ENCODE measurements at places on chromosomes 7 and 10.

- DNase-seq, result no peak
These were observed 29.6 kb upstream of the ZC3HAV1 start for GRCh38 chr7:139139150-139139549.

DNA sequence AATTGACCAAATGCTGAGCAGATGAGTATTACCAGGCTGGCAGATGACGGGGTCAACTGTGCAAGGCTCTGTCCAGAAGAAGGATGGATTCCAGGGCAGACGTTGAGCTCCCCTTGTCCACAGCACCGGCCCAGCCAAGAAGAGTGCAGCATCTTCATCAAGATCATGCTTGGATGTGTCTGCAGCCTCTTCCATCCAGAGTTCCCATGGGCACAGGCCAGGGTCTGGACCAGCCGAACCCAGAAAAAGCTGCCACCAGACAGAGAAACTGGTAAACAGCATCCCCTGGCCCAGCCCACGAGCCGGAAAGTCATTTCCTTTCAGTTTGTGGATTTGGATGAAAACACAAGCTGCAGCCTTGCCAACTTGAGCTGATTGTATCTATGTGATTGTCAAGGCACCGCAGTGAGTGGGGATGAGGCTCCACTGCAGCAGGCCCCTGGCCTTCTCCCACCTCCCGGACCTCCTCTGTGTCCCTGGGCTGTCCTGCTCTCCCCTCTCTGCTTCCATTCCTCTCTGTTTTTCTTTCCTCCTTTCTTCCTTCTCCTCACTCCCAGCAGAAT is 321.8 kb downstream of the TCERG1L start:
- DNase-seq, result no peak

DNA sequence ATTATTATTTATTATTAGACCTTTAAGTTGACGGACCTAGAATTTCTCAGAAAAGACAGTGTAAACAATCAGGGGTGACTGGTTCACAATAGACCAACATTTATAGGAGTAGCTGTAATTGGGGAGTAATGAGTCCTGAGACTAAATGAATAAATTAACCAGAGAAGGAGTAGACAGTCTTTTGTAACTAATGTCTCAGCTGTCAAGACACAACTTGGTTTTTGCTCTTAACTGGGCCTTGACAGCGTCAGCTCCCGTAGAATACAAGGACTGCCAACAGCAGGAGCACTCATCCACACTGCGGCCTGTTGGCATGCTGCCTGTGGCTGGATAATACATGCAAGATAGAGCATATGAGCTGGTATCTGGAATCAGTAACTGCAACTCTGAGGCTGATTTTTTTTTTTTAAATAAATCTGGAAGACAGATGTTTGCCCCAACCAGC is 123.9 kb downstream of the CACNA2D1 start:
- DNase-seq, result no peak

GRCh38 chr7:82263920-82264782 is 179.4 kb downstream of the CACNA2D1 start:
- no peak for DNase-seq

DNA sequence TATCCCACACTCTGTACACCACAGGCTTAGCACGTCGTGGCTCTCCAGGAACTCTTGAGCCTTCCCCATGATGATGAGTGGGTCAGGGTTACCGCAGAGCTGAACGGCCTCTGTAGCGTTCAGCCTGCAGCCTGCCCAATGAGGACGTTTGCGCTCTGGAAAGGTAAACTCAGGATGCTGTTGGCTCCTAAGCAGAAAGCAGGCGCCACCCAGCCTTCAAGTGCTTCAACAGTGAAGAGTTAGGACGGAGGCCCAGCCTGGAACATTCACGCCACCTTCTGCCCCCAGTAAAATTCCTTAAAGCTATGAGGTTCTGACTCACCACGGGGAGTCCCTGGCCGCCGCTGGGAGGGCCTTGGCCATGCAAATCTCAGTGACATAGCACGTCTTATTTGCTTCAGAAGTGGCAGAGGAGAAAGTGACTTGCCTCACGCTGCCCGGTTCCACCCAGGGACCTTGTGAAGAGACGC is 161.5 kb upstream of the SH2B2 start:
- DNase-seq, result peak; percentile 52

- no peak for DNase-seq
These were observed 83.6 kb downstream of the PPP1R3C start for GRCh38 chr10:91549262-91549661.

DNA sequence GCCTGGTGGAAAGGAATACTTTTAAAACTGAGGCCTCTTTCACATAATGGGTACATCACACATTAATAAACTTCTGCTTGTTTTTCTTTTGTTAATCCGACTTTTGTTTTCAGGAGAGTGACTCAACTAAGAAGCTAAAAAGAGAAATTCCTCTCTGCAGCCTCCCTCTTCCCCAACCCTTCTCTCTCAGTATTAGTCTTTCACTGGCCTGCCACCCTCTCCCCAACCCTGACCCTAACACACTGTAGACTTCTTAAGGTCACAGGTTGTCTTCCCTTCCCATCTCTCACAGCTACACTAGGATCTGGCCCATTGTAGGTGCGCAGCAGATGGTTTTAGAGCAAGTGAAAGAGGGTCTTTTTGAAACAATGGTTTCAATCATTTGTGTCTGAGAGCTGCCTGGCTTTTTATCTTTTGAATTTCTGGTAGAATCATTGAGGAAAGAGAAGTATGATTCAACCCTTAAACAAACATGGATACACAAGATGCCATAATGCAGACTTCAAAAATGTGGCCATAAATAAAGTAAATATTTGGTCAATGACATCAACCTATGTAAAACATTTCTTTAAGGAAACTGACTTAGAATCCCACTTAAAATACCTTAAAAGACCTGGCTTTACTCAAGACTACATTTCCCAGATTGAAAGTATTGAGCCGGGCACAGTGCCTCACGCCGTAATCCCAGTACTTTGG is 17.9 kb upstream of the FFAR4 start:
- no peak for DNase-seq

DNA sequence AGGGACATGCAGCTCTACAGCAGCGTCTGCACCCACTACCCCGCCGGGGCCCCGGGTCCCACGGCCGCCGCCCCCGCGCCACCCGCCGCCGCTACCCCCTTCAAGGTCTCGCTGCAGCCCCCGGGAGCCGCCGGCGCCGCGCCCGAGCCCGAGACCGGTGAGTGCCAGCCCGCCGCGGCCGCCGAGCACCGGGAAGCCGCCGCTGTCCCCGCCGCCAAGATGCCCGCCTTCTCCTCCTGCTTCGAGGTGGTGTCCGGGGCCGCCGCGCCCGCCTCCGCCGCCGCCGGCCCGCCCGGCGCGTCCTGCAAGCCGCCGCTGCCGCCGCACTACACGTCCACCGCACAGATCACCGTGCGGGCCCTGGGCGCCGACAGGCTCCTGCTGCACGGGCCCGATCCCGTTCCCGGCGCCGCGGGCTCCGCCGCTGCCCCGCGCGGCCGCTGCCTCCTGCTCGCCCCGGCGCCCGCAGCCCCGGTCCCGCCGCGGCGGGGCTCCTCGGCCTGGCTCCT is 631 bp downstream of the OTUD1 start:
- DNase-seq, result peak; percentile 64

GRCh38 chr7:47441796-47442604 is 139.9 kb downstream of the TNS3 start:
- DNase-seq, result no peak

- no peak for DNase-seq
These were observed 98.2 kb downstream of the CNTNAP2 start for GRCh38 chr7:146214842-146215241.

GRCh38 chr10:115801992-115802391 is 471.0 kb downstream of the GFRA1 start:
- DNase-seq, result no peak

DNA sequence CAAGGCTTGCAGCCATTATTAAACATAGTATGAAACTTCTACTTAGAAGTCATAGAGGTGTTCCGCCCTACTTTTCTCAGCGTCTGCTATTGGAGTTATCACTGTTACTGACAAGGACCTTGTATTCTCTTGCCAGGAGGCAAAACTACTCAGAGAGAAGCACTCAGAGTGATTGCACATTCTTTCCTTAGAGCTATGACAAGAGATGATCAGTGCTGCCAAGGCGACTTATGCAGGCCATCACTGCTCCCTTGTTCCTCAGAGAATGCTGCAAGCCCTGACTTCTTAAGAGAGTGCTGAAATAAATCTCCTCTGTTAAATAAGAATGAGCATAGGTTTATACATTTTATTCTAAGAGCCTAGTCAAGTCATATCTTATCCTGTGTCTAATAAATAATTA is 534.6 kb upstream of the PHF14 start:
- no peak for DNase-seq

DNA sequence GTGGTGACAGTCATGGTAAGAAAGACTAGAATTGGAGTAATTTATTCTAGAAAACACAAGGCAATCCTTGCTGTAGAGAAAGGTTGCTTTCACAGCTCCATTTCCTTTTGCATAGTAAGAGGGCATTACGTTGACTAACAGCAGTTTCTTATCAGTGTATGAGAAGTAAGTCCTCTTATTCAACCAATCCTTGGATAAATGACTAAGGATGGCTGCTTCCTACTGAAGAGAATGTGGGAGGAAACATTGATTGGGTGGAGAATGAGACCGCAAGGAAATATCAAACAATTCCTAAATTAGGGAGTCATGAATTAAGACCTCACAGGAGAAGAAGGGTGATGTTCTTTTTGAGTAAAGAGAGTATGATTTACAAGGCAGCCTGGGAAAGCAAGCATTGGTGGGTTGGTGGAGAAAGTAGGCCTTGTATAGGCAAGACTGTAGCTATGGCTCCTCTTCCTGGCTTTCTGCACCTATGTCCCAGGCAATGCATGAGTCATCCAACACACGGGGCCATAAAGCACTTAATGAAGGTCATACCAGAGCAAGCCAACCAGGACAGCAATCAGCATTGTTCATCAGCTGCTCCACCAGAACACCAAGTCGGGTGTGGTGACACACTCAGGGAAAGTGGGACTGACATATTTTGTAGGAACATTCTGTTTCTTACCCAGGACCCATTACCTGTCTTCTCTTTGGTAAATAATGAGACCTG is 5.6 kb downstream of the MGAM start:
- no peak for DNase-seq

DNA sequence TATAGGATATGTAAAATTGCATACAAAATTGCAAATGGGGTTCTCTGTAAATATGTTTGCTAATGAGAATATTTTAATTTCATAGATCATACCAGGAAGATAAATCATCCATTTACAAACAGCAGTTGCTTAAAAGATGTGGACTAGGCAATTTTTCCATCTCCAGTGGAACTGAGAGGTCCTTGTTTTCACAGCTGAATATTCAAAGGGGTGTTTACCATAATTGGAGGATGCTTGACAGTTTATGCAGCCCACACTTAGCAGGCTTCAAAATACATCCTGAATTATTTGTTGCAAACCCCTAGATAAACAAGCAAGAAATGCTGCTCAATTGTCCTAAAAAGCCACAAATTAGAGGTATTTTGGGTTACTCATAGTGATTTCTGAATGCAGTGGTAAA is 69.9 kb downstream of the ADARB2 start:
- no peak for DNase-seq

GRCh38 chr10:78927257-78927995 is 141.3 kb upstream of the ZMIZ1 start:
- no peak for DNase-seq

GRCh38 chr7:150927956-150928344 is 50.2 kb downstream of the KCNH2 start:
- DNase-seq, result no peak

DNA sequence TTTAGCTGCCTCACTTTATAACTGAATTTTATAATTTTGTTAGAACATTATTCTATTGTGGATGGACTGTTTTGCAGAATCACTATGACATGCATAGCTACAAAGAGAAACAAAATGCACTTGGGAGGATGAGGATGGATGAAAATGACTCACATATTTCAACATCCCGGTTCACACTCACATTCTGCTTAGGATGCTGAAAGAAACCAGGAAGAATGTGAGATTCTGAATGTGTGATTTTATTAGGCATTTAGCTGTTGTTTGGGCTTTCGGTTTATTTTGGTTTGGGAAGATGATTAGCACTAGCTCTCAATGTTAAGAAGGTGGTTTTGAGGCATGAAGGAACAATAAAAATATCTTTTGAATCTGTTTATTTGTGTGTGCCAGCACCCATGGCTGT is 235.5 kb downstream of the SEMA3E start:
- no peak for DNase-seq

GRCh38 chr7:95264363-95264891 is 59.9 kb downstream of the PON1 start:
- no peak for DNase-seq

- no peak for DNase-seq
These were observed 23.7 kb downstream of the PARP12 start for GRCh38 chr7:140039066-140039465.

DNA sequence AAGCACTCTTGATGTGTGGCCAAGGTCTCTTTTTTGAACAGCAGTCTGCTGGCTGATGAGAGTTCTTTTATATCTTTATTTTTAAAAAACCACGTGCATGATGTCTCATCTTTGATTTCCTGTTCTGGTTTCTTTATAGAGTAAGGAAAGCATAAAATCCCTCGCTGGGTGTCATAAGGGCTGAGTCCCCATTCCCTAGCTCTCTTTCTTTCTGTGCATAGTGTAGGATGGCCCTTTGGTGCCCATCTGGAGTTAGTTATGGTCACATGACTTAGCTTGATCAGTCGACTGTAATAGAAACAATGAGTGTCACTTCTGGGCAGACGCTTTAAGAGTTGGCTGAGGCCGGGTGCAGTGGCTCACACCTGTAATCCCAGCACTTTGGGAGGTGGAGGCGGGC is 38.5 kb downstream of the GHRHR start:
- no peak for DNase-seq

GRCh38 chr7:151863386-151864079 is 13.4 kb downstream of the PRKAG2 start:
- DNase-seq, result no peak

GRCh38 chr7:158751751-158752150 is 47.1 kb upstream of the NCAPG2 start:
- DNase-seq, result no peak

DNA sequence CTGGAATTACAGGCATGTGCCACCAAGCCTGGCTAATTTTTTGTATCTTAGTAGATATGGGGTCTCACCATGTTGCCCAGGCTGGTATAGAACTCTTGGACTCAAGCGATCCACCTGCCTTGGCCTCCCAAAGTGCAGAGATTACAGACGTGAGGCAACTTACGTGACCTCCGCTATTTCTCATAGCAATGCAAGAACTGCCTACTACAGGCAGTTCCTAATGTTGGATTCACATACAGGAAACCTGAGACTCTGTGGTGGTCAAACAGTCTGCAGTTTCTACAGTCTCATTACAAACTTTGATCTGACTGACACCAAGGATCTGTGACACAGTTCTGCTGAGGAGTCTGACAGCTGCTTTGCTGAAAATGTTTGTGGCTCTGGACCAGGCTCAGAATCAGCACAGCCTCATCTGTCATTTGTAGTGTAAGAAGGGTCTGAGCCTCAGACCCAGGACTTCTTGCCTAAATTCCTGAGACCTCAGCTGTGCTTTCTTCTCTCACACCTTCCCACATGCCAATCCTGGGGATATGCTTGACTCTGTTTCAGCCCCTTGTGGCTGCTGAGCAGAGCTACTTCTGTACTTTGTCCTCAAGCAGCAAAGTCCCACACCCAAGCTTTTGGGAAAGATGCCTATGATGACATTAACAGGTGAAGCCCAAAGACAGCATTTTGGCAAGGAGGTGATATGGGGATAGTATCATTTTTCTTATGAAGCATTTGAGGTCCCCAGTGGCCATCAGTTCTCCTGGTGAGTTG is 48.0 kb upstream of the CYP2C9 start:
- DNase-seq, result no peak

GRCh38 chr10:65265451-65265954 is 1660.3 kb upstream of the LRRTM3 start:
- DNase-seq, result no peak
